ENCODE measurements at places on chromosomes 5 and 9.

DNA sequence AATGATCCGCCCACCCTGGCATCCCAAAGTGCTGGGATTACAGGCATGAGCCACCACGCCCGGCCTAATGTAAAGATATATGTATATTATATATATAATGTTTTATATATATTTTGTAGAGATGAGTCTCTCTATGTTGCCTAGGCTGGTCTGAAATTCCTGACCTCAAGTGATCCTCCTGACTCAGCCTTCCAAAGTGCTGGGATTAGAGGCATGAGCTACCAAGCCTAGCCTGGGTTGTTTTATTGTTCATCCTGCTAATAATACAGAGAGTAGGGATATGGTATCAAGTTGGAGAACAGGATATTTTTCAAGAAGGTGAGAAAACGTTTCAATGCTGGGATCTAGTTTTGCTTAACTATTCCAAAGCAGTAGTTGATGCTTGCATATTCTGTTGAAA, 2.9 kb downstream of the SEC24A start:
- no peak for DNase-seq

DNA sequence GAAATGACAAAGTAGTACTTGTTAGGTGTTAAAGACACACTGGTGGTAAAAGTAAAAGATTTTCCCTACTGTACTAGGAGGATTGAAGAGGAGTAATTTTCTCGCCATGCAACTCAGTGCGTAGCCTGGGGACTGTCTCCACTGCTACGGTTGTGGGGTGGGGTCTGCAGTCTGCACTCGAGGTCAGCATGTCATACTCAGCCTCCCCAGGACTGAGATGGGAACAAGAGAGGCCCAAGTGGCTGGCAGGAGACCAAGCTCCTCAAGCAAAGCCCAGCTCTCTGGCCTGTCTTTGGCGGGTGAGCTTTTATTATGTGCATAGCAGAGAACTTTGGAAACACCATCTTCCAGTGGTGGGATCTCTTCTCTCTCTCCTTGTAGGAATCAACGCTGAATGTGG, 10.4 kb downstream of the NHP2 start:
- no peak for DNase-seq

DNA sequence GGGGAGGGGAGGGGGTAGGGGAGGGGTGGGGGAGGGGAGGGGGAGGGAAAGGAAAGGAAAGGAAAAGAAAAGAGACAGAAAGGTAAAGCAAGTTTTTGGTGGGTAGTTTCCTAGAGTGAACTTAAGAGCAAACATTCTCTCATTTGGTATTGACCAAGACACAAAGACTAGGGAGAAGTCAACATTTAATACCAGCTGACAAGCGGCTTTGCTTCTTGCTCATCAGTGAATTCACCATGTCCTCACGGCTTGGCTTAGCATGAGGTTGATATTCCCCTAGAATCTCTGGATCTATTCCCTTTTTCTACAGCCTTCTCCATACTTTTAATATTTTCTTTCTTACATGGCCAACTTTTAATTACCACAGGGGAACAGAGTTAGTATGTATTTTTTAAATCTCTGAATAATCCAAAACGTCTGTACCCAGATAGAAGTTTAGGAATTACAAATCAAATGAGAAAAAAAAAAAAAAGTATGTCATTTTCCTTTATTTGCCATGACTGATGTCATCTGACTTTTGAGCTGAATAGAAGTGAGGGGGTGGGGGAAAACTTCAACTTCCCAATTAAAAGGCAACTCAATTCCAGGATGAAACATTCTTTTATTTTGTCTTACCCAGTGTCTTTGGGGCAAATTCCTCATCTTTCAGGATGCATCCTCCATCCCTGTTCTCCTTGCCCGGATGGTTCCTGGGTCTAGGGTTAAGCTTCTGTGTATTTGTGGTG, 40.1 kb upstream of the GLIS3 start:
- DNase-seq, result no peak

DNA sequence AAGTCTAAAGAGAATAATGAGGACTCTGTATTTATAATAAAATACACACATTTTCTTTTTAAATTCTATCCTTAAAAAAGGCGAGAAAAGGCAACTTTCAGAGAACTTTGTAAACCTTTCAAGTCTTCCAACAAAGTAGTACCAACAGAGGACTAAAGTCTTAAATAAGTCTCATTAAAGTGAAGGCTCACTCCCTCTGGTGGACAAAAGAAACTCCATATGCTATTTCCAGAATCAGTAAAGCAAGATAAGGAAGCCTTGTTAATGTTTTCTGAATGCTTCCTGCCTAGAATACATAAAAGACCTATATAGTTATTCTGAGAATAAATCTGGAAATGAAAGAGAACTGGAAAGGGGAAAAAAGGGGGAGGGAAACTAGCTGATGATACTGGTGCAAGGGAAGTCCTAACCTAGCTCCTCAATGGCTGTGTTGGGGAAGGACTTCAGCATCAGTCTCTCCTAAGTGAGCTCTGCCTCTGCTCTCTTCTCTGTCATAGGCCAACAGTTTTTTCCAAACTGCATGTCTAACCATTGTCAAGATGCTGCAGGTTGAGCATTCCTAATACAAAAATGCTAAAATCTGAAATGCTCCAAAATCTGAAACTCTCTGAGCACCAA, 7.2 kb downstream of the HMGCS1 start:
- peak; percentile 71 for DNase-seq

GRCh38 chr9:33794560-33794959, 801 bp upstream of the PRSS3 start:
- no peak for DNase-seq

DNA sequence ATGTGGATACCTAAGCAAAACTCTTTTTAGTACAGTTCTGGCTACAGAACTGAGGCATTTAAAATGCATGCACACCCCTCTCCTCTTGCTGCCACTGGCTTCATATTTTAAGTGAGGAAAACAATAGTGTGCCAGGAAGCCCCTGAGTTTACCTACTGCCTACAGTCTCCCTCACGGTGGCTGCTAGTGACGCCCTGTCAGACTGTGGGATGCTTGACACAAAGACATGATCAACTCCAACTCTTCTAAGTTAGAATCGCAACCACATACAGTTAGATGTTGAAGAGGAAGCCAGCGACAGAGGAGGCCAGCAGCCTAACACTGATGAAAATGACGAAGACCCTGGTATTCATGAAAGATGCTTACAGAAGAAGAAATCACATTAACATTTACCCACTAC, 1.3 kb downstream of the SEC16A start:
- DNase-seq, result no peak

DNA sequence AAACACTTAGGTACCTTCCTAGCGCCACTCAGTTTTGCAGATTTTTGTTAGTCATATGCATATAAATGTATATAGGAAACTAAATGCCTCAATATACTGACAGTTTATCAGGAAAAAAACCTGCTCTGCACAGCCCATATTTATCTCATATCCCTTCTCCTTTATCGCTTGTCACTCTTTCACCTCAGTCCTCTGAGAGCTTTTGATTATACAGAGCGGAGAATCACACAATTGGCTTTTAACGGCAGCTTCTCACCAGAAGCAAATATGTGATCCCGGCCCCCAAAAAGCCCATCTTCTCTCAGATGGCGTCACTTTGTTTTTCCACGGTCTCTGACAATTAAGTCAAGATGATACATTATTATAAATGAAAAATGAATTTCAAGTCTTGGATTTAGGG, 362.6 kb downstream of the DNAH5 start:
- no peak for DNase-seq

GRCh38 chr5:609506-609905, 2.6 kb upstream of the CEP72 start:
- DNase-seq, result no peak

DNA sequence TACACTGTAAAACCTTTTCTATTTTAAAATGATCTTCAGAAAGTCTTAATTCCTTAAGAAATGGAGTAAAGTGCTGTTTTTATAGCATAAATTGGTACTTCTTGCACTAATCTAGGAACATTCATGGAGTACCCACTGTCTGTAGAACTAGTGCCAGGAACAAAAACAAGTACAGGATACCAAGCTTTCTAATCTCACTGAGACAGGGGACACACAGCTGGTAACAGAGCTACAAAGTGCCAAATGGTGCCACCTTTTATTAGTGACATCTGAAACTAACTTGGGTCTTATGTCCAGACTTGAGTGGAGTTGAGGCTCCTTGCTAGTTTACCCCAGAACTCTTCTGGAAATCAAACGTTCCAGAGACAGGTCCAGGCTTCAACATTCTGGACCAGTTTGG, 57.9 kb downstream of the RNF130 start:
- DNase-seq, result no peak

- no peak for DNase-seq
These were observed 63.7 kb downstream of the SLC1A1 start for GRCh38 chr9:4553951-4554381.

DNA sequence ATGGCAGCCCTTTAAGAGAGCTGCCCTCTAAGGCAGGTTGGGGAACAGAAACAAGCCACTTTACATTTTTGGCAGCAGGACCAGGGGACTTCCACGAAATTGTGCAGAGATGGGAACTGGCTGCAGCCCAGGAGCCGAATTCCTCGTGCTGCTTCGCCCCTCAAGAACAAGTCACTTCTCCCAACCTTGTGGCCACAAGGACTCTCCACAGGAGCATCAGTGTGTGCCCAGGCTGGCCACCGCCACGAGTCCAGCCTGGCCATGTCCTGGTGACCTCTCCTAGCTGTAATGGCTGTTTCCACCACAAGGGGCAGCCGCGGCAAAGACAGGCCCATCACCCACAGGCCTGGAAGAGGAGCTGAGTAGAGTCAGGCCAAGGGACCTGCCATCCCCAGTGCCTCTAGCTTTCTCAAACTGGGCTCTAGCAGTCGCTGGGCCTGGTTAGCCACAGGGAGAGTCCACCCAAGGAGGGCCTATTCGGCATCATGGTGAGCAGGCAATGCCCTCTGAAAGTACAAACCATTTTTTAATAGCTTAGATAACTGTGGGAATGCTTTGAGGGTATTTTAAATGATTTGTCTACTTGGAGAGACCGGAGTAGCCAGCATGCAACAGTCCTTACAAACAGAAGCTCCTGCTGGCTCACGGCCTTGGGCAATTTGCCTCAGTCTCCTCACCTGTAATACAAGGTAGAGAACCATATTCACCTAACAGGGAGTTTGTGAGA, 129.0 kb downstream of the COL23A1 start:
- DNase-seq, result peak; percentile 85

- no peak for DNase-seq
These were observed 93.2 kb upstream of the CPEB4 start for GRCh38 chr5:173794901-173795416.

DNA sequence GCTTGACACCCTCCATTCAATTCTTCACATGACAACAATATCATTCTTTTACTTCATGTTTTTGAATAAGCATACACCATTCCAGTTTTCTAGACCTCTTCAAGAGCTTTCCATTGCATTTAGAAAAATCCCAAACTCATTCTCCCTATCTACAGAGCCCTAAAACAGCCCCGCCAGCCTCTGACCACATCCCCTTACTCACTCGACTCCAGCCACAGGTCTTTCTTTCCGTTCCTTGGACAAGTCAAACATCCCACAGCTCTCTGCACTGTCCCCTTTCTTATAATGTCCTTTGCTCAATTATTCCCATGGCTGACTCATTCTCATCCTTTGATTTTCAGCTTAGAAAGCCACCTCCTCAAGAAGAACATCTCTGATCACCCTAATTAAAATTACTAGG, 38.2 kb downstream of the TTC39B start:
- DNase-seq, result no peak

Measured in cerebellar cortex (tissue), 1 donor.